ENCODE measurements at places on chromosomes 4 and X. TPM values are rescaled to one million over a fixed set of nuclear protein-coding genes. Genes with fewer than 3 reads are reported as not detected.

BMPR1B gene
- not detected for polyA plus RNA-seq

GABRG1 gene
- polyA plus RNA-seq = not detected

HUWE1 gene
- polyA plus RNA-seq = 4.3 TPM

ANAPC10 gene
- 4.9 TPM for polyA plus RNA-seq

MAGEB3 gene
- not detected for polyA plus RNA-seq

EGFL6 gene
- not detected for polyA plus RNA-seq
